ENCODE measurements at places on chromosomes 13 and 19. TPM values are rescaled to one million over a fixed set of nuclear protein-coding genes. Genes with fewer than 3 reads are reported as not detected.

The SMAD9 gene
- 16.2 TPM for total RNA-seq

The B3GNT8 gene
- total RNA-seq: 28.8 TPM

- DNase-seq: peak; percentile 75
These were observed 8.0 kb downstream of the CCDC194 start for GRCh38 chr19:17385878-17386611.

DNA sequence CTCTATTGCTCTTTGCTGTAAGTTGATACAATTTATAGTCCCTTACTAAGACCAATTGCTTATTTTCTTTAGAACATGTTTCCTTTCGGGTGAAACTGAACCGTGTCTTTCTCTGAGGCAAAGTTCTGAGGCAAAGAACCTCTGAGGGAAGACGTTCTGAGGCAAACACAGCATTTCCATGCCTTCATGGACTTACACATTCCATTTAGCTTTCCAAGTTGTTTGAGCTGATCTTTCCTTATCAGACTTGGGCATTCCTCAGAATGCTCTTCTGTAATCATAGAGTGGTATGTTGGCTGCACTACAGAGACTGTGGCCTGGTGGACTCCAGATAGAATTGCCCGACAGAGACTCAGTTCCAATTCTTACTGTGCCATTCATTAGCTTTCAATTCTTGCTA, 579.1 kb downstream of the KCTD12 start:
- DNase-seq: no peak

- no peak for DNase-seq
These were observed 187.7 kb downstream of the RAP2A start for GRCh38 chr13:97621631-97622030.

DNA sequence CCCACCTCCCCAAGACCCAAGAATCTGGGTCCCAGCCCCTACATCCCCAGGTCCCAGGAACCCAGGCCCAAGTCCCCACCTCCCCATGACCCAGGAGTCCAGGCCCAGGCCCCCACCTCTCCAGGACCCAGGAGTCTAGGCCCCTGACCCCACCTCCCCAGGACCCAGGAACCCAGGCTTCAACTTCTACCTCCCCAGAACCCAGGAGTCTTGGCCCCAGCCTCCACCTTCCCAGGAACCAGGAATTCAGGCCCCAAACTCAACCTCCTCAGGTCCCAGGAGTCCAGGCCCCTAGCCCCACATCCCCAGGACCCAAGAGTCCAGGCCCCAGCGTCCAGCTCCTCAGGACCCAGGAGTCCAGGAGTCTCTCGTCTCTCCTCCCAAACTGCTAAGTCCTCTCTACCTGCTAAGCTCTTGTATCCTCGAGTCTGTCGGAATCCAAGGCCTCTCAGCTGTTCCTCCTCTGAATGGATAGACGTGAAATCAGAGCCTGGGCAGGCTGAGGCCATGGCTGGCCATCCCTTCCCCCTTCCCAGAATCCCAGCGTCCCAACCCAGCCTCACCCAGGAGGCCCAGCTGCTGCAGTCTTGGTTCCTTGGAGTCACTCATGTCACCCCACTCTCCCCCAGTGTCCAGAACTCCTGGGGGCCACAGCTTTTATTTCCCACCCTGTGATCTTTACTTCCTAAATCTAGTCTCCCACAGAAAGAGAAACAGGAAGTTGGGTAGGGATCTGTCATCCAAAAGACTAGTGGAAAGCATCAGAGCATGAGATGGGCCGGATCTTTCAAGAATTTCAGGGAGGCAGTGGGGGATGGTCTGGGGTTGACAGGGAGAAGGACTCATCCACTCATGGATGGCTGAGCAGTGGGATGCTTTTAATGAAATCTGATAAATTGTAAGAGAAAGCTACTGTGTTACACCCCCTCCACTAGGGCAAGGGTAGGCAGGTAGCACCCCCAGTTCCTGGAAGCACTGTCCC, at the start of gene CD209:
Gene CD209, minus strand, starts transcription at position 632 of the 982 bp plus-strand sequence. Its CDS starts 23 bp downstream, at position 609.
- DNase-seq: no peak

DNA sequence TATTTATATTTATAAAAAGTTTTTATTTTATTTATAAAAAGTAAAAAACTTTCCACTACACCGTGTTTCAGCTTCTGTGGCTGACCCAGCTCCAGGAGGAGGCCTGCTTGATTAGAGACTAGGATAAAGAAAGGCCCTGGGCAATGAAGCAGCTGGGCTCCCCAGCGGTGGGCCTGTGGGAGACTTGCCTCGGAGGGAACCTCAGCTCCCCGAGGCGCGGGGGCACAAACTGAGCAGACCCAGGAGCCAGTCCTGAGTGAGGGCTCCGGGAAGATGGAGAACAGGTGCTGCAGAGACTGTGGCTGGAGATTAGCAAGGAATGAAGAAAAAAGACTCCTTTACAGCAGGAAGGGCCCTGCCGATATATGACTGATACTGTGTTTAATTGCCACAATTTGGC, 63.8 kb upstream of the GJB6 start:
- DNase-seq: no peak

Measured in mucosa of descending colon (tissue), 3 donors.